ENCODE measurements at places on chromosomes 7 and 10.

DNA sequence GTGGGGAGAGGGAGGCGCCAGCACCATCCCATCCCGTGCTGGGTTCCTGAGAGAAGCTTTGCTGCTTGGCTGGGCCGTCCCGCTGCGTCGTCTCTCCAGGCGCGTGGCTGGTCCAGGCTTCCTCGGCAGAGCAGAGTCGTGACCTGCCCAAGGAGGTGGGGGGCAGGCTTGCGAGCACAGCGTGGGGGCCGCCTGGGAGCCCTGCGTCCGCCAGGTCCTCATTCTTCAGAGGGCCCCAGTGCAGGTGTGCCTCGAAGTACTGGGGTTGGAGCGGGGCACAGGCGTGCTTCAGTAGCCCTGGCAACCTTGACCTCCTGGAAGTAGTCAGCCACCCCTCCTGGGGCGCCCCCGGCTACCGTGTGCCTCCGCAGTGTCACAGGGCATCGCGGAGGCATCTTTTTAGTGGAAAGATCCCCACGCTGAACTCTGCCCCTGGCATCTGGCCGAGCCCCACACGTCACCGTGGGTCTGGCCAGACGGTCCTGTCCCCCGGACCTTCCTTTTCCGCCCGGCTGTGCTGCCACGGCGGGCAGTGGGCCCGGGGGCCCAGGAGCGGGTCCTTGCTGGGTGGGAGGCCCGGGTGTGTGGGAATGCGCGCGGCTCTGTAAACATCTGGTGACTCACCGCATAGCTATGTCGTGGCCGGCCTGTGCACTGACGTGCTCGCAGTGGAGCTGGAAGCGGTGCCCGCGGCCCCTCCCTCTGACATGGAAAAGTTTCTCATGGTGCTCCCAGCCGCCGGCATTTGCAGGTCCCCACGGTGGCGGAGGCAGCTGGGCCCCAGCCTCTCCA is 6.4 kb downstream of the MAFK start:
- DNase-seq, result peak; percentile 96

DNA sequence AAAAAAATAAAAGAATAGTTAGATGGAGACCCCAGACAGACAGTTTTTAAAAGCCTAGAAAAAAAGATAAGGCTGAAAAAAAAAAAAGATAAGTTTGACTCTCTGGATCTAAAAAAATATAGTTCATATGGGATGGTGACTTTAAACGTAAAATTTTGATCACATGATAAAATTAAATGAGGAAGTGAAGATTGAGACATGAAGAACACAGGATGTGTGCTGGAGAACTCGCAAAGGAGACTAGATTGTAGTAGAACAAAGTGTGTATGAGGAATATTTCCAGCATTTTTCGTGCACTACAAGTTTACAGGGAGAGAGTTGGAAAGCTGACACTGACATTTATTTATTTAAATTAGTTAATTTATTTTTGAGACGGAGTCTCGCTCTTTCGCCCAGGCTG is 286.4 kb downstream of the PRPF18 start:
- no peak for DNase-seq

GRCh38 chr10:47026301-47027107 is 115.3 kb downstream of the PTPN20 start:
- no peak for DNase-seq

DNA sequence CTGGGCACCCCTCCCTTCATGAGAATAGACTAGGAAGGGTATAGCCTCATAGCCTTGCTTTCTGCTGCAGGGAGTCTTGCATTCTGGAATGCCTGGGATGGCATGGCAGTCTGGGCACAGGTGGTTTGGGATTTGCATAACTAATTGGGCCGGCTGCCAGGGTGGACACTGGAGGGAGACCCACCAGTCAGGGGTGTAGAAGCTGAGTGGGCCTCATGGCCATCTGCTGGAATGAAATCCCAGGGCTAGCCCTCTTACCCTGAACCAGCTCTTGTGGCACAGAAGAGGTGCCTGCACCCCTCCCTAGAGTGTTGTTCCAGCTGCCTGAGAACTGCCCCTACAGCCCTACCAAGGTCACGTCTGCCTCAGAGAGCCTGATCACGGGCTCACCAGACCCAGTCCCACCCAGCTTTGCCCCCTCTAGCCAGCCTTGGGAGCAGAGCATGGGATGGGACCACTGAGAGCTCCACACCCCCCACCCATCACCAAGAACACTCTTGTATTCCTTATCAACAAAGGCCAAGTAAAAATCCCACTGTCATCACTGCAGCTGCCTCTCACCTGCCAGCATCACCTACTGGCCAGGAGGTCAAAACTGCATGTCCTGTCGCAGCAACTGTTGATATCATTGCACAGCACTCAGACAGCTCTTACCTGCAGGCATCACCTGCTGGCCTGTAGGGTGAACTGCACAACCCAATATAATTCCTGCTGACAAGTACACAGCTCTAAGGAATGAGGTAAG is 148.9 kb downstream of the ZEB1 start:
- DNase-seq, result peak; percentile 7

- DNase-seq, result no peak
Observed at GRCh38 chr7:84248843-84249242, 54.3 kb upstream of the SEMA3A start.

GRCh38 chr7:71131256-71132126 is 453 bp upstream of the GALNT17 start:
- peak; percentile 45 for DNase-seq

DNA sequence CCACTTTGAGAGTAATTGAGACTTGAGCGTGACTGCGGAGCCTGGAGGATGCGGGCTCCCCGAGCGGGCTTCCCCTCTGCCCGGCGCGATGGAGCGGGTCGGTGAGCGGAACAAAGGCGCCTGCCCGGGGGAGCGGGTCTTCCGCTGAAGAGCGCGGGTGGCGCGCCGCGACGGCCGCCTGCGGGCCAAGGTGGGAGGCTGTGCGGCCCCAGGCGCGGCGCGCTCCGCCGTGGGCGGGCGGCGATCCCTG is at the start of gene GALNT17:
GALNT17 (plus strand) TSS at position 18 of the 250 bp plus-strand sequence.
- DNase-seq, result peak; percentile 19

GRCh38 chr10:124692100-124692446 is 52.1 kb downstream of the FAM53B start:
- no peak for DNase-seq

- no peak for DNase-seq
Observed at GRCh38 chr10:132488231-132488821, 49.3 kb upstream of the INPP5A start.

DNA sequence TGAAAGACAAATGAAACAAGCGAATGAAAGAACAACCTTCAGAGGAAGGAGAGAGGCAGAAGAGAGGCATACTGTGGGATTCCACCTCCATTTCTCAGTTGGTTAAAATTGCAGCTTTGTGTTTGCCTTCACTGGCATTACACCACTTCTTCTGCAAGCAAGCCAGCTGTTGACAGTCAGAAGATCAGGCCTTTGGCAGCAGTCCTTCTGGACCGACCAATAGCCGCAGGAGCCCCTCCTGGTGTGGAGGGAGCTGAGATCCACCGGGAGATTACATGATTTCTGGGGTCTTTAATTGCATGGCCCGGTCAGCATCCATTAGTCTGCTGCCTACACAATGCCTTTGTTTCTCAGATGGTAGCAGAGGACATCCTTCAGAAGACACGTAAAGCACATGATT is 206.7 kb downstream of the ADAM12 start:
- no peak for DNase-seq

DNA sequence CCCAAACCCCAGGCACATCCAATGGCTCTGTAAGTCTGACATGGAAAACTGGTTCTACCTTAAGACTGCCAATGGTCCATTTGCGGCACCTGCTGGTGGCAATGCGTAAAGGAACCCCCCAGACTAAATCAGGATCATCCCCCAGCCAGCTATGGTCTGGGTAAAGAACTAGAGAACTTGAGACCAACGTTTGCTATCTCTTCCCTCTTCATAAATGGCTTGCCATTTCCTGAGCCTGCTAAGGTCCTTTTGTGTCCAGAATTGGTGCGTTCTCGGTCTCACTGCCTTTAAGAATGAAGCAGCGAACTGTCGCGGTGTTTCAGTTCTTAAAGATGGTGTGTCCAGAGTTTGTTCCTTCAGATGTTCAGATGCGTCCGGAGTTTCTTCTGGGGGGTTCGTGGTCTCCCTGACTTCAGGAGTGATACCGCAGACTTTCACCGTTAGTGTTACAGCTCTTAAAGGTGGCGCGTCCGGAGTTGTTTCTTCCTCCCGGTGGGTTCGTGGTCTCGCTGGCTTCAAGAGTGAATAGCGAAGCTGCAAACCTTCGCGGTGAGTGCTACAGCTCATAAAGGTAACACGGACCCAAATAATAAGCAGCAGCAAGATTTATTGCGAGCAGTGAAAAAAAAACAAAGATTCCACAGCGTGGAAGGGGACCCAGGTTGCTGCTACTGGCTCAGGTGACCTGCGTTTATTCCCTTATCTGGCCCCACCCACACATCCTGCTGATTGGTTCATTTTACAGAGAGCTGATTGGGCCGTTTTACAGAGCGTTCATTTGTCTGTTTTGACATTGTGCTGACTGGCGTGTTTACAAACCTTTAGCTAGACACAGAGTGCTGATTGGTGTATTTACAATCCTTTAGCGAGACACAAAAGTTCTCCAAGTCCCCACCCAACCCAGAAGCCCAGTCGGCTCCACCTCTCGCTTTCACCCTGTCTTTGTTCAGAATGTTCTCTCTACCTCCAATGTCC is 95.4 kb downstream of the ELMO1 start:
- DNase-seq, result no peak

- peak; percentile 69 for DNase-seq
Observed at GRCh38 chr7:108001764-108002725, 916 bp downstream of the LAMB1 start.

DNA sequence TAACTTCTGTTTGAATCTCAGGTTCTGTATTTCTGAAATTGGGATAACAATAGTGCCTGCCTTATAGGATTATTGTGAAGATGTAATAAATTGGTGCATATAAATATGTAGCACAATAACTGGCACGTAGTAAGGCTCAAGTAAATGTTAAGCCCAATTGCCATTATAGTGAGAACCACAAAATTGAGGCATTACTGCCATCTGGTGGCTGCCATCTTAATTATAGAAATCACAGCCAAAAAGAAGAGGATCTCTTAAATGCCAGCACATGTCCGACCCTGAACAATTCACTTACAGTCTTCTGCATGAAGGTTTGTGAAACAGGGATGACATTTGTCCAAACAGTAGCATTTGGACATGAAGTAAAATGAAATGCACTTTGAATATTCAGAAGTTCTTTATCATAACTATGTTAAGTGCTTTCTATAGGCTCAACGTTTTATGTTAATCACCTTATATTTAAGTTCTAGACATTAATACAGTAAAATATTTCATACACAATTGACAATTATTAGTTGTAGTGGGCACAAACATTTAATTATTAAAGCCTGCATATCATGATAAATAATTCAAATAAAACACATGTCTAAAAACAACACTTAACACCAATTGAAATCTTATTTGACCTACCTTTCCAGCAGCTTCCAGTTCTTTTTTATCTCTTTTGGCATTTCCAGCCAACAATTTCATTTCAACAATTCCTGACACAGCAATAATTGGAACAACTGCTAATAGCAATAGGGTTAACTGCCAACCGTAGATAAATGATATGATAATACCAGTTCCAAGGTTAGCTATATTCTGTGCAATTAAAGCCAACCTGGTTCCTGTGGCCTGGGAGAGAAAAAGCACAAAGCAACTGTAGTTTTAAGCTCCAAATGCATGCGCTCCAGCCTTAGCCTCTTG is 58.5 kb downstream of the ABCB4 start:
- DNase-seq, result peak; percentile 54

DNA sequence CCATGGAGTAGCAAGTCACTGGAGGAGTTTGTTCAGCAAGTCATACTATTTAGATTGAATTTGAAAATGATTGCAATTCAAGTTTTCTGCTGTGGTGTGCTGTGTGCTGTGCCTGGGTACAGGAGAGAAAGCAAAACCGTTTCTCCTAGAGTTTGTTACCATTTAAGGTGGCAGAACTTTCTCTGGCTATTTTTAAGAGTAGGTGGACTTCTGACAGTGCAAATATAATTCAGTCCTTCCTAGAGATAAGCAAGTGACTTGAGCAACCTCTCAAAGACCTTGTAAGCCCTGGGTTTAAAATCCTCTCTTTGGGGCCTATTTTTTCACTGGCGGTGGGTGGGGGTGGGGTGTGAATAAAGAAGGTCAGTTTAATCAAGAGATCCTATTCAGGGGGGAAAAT is 42.9 kb upstream of the FGL2 start:
- no peak for DNase-seq

GRCh38 chr10:32995751-32996150 is 37.7 kb upstream of the ITGB1 start:
- DNase-seq, result no peak

- DNase-seq, result no peak
Observed at GRCh38 chr7:130096243-130096827, 26.0 kb downstream of the KLHDC10 start.

GRCh38 chr7:81053623-81054022 is 134.8 kb upstream of the SEMA3C start:
- no peak for DNase-seq

DNA sequence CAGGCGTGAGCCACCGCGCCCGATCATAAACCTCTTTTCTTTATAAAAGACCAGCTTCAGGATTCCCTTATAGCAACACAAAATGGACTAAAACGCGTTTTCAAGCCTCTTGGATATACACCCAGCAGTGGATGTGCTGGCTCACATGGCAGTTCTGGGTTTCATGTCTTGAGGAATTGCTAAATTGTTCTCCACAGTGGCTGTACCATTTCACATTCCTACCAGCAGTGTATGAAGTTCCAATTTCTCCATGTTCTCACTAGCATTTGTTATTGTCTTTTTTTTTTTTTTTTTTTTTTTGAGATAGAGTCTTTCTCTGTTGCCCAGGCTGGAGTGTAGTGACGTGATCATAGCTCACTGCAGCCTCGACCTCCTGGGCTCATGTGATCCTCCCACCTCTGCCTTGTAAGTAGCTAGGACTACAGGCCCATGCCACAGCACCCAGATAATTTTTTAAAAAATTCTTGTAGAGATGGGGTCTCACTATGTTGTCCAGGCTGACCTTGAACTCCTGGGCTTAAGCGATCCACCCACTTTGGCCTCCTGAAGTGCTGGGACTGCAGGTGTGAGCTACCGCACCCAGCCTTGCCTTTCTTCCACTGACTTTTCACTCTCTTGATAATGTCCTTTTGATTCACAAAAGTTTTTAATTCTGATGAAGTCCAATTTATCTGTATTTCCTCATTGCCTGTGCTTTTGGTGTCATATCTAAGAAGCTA is 17.4 kb downstream of the TECPR1 start:
- DNase-seq, result no peak

DNA sequence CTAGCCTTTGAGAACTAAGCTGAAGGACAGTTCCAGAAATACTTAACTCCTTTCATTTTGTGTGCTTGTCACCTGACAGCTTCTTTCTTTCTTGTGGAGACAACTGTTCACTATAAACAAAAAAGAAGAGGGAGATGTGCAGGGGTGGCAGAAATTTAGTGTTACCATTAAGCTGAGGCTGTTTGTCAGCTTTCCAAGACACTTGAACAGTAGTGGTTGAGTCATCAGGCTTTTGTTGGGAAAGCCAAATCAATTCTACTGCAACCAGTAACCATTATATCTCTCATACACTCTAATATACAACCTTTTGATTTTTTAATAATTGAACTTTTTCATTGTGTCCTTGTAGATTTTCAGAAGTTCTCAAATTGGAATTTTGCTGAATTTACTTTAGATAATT is 75.3 kb downstream of the POLL start:
- DNase-seq, result peak; percentile 49
